Spleen (tissue), 13 donors: ENCODE measurements at places on chromosomes 7 and 10.

DNA sequence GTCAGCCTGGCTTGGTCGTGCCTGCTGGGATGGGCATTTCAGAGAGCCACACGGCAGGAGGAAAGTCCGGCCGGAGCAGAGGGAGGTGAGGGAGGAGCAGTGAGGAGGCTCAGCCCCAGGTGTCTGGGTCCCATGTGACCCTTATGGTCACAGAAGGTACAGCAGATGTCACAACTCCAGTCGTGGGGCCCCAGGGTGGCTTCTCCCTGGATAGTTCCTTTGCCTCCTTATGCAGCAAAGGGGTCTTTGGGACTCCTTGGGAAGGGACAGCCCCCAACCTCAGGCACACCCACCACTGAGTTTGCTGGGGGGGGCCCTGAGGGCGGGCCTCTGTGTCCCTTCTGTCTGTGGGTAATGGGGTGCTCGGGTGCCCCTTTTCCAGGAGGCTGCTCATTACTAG is 19.6 kb upstream of the PRKAG2 start:
- peak; percentile 53 for DNase-seq

- no peak for DNase-seq
Measured at GRCh38 chr7:4934419-4935025, 24.5 kb downstream of the MMD2 start.

DNA sequence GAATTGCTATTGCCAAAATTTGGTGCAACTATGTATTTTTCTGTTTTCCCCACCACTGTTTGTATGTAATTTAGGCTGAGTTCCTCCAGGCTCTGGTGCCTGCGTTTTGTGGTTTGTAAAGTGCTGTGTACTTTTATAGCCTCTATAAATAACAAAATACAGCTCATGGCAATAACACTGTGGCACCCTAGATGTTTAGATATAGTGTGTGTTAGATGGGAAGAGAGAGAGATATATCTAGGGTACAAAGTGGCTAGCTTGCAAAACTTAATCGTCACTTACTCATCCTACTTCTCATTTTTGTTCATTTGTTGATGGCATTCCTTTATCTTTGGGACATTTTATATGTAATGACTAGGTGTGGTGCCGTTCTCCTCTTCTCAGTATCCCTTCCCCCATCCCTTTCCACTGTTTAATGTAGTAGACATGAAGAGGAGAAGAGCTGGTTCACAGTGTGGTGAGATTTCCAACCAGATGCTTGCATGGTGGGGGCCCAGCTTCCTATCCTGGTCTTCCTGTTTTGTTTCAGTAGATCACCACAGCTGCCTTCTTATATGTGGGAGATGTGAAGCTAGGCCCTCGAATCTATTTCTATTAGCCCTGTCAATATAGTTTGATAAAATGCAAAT is 115.0 kb downstream of the SND1 start:
- no peak for DNase-seq

GRCh38 chr10:26430641-26431163 is 7.4 kb upstream of the APBB1IP start:
- no peak for DNase-seq

GRCh38 chr7:88492153-88492552 is 185.5 kb upstream of the STEAP4 start:
- DNase-seq: no peak

GRCh38 chr7:119436882-119437281 is 836.1 kb upstream of the KCND2 start:
- DNase-seq: no peak

GRCh38 chr7:112881-113280 is 79.5 kb upstream of the FAM20C start:
- no peak for DNase-seq

DNA sequence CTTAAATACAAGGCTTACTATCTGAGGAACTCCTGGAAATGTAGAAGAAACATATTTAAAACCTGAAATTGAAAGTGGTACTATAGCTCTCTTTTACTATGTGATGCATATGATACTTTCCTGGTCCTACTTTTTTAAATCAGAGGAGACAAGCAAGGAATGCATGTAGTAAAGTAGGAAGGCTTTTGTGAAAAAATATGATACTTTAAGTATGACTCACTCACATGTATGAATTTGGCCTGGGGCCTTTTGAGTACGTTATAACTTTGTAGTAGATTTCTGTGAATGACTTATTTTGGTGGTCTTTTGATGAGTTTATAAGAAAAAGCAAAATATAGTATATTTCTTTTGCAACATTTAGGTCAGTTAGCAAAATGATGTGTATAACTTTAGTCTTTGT is 53.8 kb downstream of the TAX1BP1 start:
- no peak for DNase-seq

GRCh38 chr10:15168291-15168785 is at the start of gene NMT2:
TSS of gene NMT2 (minus strand) at chr10:15168693. CDS start at chr10:15168612, 81 bp downstream.
- DNase-seq: peak; percentile 98

- peak; percentile 77 for DNase-seq
Measured at GRCh38 chr10:14032406-14032998, 298.2 kb downstream of the FRMD4A start.

DNA sequence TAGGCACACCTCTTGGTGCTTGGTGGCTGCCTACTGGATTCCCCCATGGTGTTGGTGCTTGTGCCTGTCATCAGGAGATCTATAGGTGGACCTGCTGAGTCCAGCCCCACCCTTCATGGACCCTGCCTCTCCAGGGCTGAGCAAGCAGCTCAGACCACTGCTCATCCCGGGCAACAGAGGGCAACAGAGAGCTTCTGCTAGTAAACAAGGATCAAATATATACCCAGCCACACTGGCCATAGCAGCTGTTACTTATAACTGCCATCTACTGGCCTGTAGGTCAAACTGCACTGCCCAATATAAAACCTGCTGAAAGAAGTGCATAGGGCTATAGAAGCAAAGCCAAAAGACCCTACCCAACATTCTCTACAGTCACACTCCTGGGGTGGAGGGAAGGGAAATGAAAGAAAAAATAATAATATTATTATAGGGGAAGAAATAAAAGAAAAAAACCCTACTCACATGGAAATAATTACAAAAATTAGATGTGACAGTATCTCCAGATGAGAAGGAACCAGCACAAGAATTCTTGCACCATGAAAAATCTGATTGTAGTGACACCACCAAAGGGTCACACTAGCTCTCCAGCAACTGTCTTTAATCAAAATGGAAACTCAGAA is 54.9 kb upstream of the ZNF800 start:
- DNase-seq: peak; percentile 83
